GM23338 (cell line): ENCODE measurements at places on chromosomes 4 and X.

GRCh38 chr4:38365748-38366310 is 298.2 kb upstream of the KLF3 start:
- H3K27me3 ChIP-seq, result no peaks in the 10 kb centered on the region
- H3K4me1 ChIP-seq, result no peaks in the 10 kb centered on the region
- no peak for DNase-seq
- no peak overlapping the region for H3K4me3 ChIP-seq

GRCh38 chr4:87884976-87885549 is 52.3 kb downstream of the MEPE start:
- peaks cover 8% of the 10 kb centered on the region for H3K36me3 ChIP-seq
- no peak for DNase-seq
- no peak overlapping the region for H3K4me3 ChIP-seq
- no peaks in the 10 kb centered on the region for H3K4me1 ChIP-seq
- no peak overlapping the region for H3K27ac ChIP-seq
- H3K27me3 ChIP-seq, result no peaks in the 10 kb centered on the region

DNA sequence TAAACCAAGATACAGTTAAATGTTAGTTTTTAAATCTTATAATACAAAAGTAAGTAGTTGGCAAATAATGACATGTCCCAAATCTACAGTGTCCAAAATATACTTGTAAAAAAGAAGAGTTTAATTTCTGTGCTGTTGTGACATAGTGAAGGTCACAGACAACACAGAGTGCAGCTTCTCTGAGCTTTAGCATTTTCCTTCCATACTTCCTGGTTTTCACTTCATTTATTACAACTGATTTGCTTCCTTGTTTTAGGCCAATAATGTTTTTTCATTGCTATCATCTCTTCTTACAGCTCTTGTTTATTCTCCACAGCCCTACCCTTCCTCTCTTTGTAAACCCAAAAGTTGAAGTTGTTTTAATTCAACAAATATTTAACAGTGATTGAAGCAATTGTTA is 132.4 kb upstream of the TET2 start:
- no peaks in the 10 kb centered on the region for H3K36me3 ChIP-seq
- H3K27ac ChIP-seq, result no peak overlapping the region
- no peaks in the 10 kb centered on the region for H3K4me1 ChIP-seq
- H3K4me3 ChIP-seq, result no peak overlapping the region
- H3K27me3 ChIP-seq, result no peaks in the 10 kb centered on the region

GRCh38 chrX:28127662-28128061 is 146.4 kb upstream of the DCAF8L1 start:
- no peak for DNase-seq
- H3K4me1 ChIP-seq, result no peaks in the 10 kb centered on the region
- peaks cover 82% of the 10 kb centered on the region for H3K27me3 ChIP-seq
- H3K27ac ChIP-seq, result no peak overlapping the region
- H3K36me3 ChIP-seq, result no peaks in the 10 kb centered on the region

- peaks cover 25% of the 10 kb centered on the region for H3K4me1 ChIP-seq
- H3K36me3 ChIP-seq, result no peaks in the 10 kb centered on the region
Measured at GRCh38 chr4:121070696-121071639, 1.4 kb downstream of the NDNF start.

DNA sequence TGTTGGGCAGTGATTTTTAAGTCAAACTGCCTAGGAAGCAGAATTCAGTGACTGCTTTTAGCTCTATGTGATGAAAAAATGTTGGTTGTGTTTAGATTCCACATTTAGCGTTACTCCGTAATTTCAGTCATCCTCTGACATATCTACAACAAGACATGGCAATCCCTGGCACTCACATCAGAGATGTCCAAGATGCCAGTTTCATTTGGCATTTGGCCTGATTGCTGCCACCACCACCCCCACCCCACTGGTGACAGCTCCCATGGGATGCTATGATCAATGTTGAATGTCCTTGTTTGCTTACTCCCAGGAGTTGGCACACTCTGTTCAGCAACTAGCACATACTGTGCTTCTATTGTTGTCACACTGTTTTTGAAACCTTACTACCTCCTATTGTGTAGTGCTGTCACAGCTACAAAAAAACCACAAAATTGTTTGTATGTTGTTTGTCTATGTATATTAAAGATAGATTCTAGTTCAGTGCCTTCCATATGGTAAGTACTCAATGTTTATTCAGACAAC is 101.4 kb downstream of the AWAT2 start:
- no peaks in the 10 kb centered on the region for H3K4me1 ChIP-seq
- no peaks in the 10 kb centered on the region for H3K27me3 ChIP-seq
- no peak overlapping the region for H3K27ac ChIP-seq
- H3K4me3 ChIP-seq, result no peak overlapping the region
- DNase-seq, result no peak

- no peaks in the 10 kb centered on the region for H3K36me3 ChIP-seq
- H3K4me1 ChIP-seq, result peaks cover 61% of the 10 kb centered on the region
- no peaks in the 10 kb centered on the region for H3K27me3 ChIP-seq
Measured at GRCh38 chr4:142404191-142404611, 441.9 kb downstream of the INPP4B start.

GRCh38 chrX:152912106-152912505 is 14.2 kb downstream of the ZNF185 start:
- no peak overlapping the region for H3K4me3 ChIP-seq
- no peaks in the 10 kb centered on the region for H3K4me1 ChIP-seq
- peak; percentile 29 for DNase-seq
- H3K27me3 ChIP-seq, result no peaks in the 10 kb centered on the region
- H3K27ac ChIP-seq, result no peak overlapping the region
- no peaks in the 10 kb centered on the region for H3K36me3 ChIP-seq

DNA sequence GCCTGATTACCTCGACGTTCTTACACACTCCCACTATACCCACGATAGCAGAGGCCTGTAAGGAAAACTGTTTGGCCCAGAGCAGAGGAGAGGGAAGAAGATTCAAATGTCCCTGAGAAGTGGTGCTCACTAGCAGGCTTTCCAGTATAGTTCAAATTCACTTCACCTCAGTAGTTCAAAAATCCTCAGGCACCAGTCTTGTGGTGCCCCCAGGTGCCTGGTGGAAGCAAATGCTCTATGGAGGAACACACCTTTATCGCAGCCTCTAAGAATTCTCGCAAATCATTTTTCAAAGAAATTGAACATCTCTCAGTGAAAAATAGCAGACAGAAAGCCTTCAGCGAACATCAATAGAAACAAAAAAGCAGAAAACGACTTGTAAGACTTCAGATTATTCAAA is 12.2 kb upstream of the MTMR1 start:
- peak; percentile 48 for DNase-seq
- H3K27me3 ChIP-seq, result no peaks in the 10 kb centered on the region
- H3K4me3 ChIP-seq, result no peak overlapping the region
- no peaks in the 10 kb centered on the region for H3K4me1 ChIP-seq

- H3K4me1 ChIP-seq, result peaks cover 16% of the 10 kb centered on the region
- peak; percentile 22 for DNase-seq
- no peaks in the 10 kb centered on the region for H3K36me3 ChIP-seq
- H3K4me3 ChIP-seq, result no peak overlapping the region
- no peak overlapping the region for H3K27ac ChIP-seq
- no peaks in the 10 kb centered on the region for H3K27me3 ChIP-seq
Measured at GRCh38 chr4:98491899-98492559, 166.4 kb downstream of the TSPAN5 start.

DNA sequence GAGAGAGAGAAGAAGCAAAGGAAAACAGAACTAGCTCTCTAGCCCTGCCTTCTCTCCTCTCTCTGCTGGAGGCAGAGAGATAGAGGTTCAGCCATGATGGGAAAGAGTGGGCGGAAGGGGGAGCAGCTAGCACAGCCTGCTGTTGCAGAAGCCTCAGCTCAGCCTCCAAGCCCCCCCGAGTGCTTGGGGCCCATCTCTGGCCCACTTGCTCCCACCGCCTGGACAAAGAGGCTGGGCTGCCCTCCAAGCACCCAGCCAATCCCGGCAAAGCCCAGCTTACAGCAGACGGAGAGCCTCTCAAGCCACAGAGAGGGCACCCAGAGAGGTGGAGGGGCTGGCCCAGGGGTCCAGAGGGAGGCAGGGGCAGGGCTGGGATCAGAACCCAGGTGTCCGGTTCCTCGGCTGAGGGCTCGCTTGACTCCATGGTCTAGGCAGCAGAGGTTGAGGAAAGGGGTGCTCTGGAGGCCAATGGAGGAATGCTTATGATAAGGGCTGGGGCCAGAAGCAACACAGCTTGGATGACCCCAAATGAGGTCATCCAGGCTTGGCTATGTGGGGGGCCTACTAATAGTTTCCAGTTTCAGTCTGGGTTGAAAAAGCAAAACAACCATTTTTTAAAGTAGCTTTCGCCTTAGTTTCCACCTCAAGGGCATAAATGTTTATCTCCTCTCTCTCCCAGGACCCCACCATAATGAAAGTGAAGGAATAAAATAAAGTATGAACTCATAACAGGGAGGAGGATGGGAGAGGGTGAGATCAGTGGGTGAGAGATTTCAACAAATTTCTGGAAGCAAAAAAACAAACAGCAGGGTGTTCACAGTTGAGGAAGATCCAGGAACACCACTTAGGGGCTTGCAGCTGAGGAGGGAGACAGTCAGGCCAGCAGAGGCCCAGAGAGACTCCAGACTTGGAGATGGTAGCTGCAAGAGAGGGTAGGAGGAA is 24.9 kb upstream of the IQSEC2 start:
- H3K4me3 ChIP-seq, result no peak overlapping the region
- H3K27me3 ChIP-seq, result no peaks in the 10 kb centered on the region
- H3K4me1 ChIP-seq, result no peaks in the 10 kb centered on the region
- no peak overlapping the region for H3K27ac ChIP-seq

DNA sequence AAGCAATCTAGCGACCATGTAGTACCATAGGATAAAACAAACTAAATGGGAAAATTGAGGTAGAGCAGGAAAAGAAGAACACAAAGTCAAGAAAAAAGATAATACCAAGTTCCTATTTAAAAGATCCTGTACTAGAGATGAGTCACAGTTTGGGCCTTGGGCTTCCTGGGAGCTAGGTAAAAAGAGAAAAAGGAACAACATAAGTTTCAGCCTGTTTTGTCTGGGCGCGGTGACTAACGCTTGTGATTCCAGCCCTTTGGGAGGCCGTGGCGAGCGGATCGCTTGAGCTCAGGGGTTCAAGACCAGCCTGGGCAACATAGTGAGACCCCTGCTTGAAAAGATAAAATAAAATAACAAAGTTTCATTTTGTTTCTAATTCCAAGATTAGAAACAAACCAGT is 14.0 kb upstream of the TMEM156 start:
- H3K27ac ChIP-seq, result no peak overlapping the region
- no peaks in the 10 kb centered on the region for H3K36me3 ChIP-seq
- no peak for DNase-seq
- no peaks in the 10 kb centered on the region for H3K27me3 ChIP-seq
- H3K4me1 ChIP-seq, result peaks cover 29% of the 10 kb centered on the region
- peak overlapping the region; percentile 89 for H3K4me3 ChIP-seq

- no peaks in the 10 kb centered on the region for H3K27me3 ChIP-seq
- DNase-seq, result no peak
- no peaks in the 10 kb centered on the region for H3K36me3 ChIP-seq
- H3K4me3 ChIP-seq, result no peak overlapping the region
- no peaks in the 10 kb centered on the region for H3K4me1 ChIP-seq
- no peak overlapping the region for H3K27ac ChIP-seq
Measured at GRCh38 chrX:15786915-15787314, 3.4 kb upstream of the ZRSR2 start.

DNA sequence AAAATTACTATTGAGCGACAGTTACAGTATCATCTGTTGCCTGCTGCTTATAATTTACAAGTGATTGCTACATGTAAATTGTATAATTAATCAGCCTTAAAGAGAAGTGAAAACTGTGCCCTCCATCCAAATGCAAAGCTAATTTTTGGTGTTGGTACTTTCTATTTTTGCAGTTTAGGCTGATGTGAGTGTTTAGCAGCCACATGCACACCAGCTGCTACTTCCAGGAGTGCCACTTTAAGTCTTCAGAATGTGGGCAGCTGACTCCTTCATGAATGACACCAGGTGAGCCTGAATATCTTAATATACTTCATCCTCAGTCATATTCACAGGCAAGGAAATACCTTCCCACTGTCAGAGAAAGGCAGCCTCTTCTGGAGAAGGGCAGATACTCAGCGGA is 149.8 kb upstream of the RASGEF1B start:
- H3K27me3 ChIP-seq, result no peaks in the 10 kb centered on the region
- H3K4me3 ChIP-seq, result no peak overlapping the region
- no peak for DNase-seq
- H3K27ac ChIP-seq, result no peak overlapping the region
- no peaks in the 10 kb centered on the region for H3K4me1 ChIP-seq

DNA sequence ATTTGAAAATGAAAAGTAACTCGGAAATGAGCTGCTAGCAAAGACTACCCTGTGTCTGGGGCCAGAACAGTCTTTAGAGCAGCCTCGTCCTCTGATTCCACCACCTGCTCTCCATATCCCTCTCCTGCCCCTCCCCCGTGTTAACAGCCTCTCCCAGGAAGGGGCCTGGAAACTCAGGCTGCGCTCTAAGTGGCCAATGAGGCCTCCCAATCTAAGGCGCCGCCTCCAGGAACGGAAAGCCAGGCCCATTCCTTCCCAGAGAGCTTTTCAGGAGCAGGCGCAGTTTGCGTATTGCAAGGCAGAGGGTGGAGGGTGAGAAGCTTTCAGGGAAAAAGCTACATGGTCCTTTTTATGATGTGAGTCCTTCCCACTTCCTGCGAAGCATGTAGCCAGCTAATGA is 31.2 kb downstream of the RS1 start:
- no peaks in the 10 kb centered on the region for H3K4me1 ChIP-seq
- DNase-seq, result peak; percentile 84
- H3K27ac ChIP-seq, result no peak overlapping the region

DNA sequence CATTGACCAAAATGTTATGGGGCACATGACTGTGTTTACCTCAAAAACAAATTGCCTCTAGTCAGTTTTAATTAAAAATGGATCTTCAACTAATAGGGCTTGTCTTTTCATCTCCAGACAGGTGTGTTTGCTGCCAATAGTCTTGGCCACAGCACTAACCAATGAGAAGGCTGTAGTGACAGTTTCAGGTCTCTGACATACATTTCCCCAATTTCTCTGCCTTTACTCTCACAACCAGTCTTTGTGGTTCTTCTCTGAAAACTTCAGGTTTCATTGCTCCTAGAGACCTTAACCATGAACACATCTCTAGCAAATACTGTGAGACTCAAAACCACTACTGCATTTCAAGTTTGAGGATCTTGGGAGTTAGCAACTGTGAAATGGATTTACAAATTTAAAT is 3.5 kb upstream of the EDNRA start:
- DNase-seq, result no peak
- peaks cover 30% of the 10 kb centered on the region for H3K27me3 ChIP-seq
- H3K27ac ChIP-seq, result no peak overlapping the region
- H3K36me3 ChIP-seq, result no peaks in the 10 kb centered on the region; the same call in 1 of the 2 replicates

DNA sequence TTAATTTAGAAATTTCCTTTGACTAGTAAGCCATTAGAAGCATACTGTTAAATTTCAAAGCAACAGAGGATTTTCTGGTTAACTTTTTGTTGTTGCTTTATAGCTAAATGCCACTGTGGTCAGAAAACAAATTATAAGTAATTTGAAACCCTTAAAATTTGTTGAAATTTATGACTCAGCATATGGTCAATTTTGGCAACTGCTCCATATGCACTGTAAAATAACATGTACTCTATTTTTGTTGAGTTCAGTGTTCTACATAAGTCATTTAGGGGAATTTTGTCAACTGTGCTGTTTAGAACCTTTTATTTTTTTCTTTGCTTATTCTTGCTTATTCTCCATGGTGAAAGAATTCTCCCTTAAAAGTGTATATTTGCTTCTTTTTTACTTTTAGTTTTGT is 28.6 kb downstream of the SCLT1 start:
- H3K27ac ChIP-seq, result no peak overlapping the region
- DNase-seq, result no peak
- peaks cover 7% of the 10 kb centered on the region for H3K36me3 ChIP-seq
- no peaks in the 10 kb centered on the region for H3K27me3 ChIP-seq
- no peak overlapping the region for H3K4me3 ChIP-seq
